ENCODE measurements at places on chromosomes 4 and X.

DNA sequence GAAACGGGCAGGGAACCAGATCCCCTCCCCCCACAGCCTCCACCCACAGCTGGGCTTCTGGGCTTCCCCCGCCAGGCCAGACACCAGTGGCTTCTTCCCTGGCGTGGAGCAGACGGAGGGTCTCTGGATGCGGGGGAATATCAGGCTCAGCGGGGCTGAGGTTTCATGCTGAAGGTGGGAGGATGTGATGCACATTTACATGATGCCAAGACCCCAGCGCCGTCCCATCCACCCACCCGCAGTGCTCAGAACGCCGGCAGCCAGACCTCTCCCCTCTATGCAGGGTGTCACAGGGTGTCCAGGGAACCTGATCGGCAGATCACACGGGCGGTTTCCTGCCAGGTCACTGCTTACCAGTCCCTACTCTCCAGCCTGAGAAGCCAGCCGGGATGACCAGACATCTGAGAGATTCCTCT, 12.8 kb upstream of the TNIP2 start:
- DNase-seq = no peak

- DNase-seq = no peak
Observed at GRCh38 chr4:11904117-11904535, 475.4 kb upstream of the HS3ST1 start.

GRCh38 chr4:109395694-109396093, 37.9 kb upstream of the SEC24B start:
- no peak for DNase-seq

DNA sequence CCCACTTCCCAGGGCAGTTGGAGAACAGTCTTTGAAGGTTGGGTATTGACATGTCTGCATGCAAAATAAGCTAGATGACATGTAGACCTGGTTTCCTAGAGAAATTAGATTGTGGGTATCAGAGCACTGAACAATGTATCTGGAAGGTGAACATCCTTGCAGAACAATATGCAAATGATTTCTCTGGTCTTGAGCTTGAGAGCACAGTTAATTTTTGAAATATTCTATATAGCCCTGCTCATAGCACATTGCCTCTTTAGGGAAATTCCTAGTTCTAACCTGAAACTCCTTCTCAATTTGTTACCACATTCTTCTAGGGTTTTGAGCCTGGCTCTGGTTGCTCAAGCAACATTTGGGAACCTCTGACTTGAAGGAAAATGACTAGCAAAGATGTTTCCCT, 41.6 kb upstream of the LAS1L start:
- no peak for DNase-seq

DNA sequence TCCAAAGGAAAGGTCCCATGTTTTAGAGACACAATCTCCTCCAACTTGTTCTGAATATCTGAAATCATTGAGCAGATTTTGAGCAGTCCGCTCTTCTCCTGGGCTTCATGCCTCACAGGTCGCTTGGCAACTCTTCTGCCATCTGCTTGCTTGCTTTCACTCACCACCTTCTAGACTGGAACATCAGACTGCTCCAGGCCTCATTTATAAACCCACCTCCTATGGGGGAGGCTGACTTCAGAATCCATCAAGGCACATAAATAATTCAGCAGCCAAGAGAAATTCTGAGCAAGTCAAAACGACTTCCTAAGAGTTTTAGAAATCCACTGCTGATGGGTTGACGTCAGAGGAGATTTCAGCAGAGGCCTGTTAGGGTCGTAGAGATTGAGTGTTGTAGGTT, 64.1 kb downstream of the FAM184B start:
- DNase-seq = no peak

GRCh38 chr4:104983615-104984179, 163.0 kb upstream of the TET2 start:
- no peak for DNase-seq

GRCh38 chrX:149948016-149948415, 9.7 kb upstream of the EOLA2 start:
- no peak for DNase-seq

DNA sequence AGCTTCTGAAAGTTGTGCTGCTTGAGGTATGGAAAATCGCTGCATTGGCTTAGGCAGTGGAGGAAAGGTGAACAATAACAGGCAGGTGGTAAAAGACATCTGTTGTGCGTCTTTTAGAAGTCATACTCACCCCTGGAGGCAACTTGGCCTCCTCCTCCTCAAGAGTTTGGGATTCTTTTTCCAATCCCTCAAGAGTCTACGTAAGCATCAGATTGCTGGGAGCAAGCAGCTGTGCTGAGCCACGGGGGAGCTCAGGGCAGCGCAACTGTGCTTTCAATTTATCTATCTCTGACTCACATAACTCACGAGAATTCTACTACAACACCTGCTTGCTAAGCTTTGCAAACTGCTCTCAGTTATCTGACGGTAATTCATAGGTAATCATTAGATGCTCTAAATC, 6.4 kb upstream of the RBMX2 start:
- no peak for DNase-seq

- DNase-seq = no peak
Observed at GRCh38 chrX:108134724-108135123, 43.1 kb downstream of the ATG4A start.

GRCh38 chr4:137090951-137091350, 441.3 kb downstream of the PCDH18 start:
- DNase-seq = no peak
